ENCODE measurements at places on chromosomes 1 and 21.

DNA sequence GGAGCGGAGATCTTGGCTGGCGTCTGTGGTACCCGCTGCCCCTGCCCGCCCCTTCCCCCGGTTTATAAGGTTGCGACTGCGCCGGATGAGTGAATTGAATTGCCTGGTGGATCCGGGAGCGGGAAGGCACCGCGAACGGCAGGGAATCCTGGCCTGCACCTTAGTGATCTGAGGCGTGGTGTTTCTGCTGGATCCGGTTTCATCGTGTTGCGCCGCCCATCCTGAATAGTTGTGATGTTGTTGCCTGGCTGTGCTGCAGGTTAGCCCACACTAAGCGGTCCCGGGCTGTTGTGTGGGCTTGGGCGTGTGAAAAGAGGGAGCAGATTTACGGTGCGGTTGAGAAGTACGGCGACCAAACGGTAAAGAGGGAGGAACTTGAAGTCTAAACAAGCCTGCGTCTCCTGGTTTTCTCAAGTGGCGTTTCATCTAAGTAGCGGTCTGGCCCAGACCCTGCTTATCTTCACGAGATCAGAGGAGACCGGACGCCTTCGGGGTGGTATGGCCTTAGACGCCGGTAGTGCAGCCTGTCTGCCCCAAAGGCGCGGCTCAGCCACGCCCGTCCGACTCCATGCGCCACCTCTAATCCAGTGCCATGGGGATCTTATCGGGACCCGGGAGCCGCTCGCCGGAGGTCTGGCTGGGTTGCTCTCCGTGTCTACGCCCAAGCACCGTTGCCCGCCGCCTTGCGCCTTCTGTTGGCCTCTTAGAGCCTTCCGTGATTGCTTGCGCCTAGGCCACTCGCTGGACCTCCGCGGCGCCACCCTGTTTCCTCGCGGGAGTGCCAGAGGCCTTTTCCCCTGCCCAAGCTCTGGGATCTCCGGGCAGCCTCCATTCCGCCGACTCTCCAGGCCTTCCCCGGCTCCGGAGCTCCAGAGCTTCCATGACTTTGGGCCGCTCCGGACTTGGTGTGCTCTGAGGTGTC, 87.5 kb upstream of the RHOU start:
- peak; percentile 7 for DNase-seq

DNA sequence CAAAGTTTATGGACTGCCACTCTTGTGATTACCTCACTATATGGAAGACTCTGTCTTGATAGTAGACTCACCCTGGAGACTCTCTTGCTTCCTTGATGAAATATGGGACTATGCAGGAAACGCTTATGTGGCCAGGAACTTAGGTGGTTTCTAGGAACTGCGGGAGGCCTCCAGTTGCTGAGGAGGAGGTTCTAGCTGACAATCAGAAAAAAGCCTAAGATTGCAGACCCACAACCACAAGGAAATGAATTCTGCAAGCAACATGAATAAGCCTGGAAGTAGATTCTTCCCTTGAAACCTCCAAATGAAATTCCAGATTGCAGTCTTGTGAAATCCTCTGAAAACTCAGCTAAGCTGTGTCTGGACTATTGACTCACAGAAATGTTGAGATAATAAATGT, 88.9 kb upstream of the COL11A1 start:
- no peak for DNase-seq

DNA sequence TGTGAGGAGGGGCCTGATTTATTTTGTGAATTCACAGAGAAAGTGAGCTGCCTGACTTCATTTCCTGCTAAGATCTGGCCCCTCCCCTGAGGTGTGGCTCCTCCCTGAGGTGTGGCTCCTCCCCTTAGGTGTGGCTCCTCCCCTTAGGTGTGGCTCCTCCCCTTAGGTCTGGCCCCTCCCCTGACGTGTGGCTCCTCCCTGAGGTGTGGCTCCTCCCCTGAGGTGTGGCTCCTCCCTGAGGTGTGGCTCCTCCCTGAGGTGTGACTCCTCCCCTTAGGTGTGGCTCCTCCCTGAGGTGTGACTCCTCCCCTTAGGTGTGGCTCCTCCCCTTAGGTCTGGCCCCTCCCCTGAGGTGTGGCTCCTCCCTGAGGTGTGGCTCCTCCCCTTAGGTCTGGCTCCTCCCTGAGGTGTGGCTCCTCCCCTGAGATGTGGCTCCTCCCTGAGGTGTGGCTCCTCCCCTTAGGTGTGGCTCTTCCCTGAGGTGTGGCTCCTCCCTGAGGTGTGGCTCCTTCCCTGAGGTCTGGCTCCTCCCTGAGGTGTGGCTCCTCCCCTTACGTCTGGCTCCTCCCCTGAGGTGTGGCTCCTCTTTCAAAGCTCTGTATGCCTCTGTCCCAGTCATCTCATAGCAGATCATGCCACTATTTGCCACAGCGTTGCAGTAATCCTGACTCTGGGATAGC, 26.9 kb upstream of the LRRC3 start:
- DNase-seq: no peak

DNA sequence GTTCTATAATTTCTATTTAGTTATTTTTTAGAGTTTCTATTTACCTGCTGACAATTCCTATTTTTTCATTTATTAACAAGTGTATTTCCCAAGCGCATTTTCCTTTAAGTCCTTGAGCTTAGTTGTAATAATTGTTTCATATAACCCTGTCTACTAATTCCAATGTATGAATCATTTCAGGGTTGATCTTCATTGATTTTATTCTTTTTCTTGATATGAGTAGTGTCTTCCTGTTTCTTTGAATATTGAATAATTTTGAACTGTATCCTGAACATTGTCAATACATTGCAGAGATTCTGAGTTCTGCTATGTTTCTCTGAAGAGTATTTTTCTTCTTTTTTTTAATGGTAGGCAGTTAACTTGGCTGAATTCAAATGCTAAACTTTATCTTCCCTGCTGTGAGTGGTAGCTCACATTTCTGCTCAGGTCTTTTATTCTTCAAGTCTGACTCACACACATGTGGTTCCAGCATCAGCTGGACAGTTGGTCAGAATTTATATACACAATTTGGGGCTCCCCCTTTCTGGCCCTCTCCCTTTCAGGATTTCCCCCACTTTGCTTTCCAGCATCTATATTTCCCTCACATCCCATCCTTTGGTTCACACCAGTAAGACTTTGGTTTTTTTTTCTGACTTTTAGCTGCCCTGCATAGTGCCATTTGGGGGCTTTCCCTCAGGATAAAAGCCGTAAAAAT, 54.4 kb upstream of the WDR26 start:
- DNase-seq: no peak

DNA sequence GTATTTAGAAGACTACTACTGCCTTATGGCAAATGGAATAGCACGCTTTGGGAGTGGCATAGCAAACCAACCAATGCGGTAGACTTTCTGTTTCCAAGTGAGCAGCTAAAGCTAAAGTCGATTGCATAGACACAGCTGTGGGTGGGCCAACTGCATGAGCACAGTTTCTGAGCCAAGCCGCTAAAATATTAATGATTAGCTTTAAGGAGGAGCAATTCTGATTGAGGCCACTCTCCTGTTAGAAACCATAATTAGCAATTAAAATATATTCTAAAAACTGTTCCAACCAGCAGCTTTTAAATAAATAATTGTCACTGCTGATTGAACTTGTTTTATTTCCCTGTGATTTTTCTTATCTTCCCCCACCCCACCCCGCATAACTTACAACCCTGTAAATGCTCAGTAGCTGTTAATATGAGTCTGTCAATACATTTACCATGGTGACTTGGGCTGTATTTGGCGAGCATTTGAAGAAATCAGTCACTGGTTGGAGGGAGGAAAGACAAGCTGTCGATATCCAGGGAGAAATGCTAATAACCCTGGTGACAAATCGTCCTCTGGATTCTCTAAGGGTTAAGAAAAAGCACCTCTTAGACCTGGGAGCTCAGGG, 32.2 kb downstream of the RNF220 start:
- no peak for DNase-seq

GRCh38 chr1:194042736-194043135, 856.3 kb upstream of the B3GALT2 start:
- DNase-seq: no peak

GRCh38 chr1:228149406-228150119, at the start of gene GJC2:
Gene GJC2 (plus strand): TSS chr1:228149930. CDS start chr1:228157759, 7,829 bp downstream.
- DNase-seq: no peak

GRCh38 chr1:117653195-117653594, 47.3 kb downstream of the TENT5C start:
- no peak for DNase-seq

GRCh38 chr21:38660333-38661196, 145.2 kb upstream of the ETS2 start:
- no peak for DNase-seq

DNA sequence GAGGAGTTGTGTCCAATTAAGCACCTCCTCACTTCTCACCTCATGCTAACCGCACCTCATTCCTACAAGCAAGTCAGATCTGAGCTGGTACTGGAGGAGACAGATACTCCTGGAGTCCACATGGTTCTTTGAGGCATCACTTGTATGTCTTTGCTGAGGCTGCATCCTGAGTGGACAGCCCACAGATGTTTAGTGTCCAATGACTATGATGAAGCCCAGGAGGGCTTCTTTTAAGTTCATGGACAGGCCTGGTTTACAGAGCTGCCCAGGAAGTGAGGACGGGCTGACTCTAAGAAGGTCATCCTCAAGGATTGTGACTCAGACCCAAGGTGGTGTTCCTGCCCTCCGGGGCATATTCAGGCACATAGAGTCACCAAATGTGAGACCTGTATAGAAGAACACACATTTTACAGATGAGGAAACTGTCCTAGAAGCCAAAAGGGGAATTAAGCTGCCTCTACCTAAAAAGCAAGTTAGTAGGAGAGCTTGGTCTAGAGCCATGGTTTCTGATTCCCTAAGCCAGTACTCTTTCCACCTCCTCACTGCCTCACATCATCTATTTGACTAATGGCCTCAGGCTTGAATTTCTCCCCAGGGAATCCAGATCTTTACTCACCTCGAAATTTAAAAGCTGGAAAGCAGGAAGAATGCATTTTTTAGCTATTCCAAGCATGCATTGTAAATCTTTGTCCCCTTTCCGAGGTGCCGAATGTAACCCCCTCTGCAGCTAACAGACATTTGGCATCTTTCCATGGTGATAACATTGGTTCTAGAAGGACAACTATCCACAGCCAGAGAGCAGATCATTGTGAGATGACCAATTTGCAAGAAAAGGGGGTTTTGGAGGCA, 228.1 kb downstream of the OMA1 start:
- no peak for DNase-seq

GRCh38 chr1:226373376-226373775, 34.5 kb downstream of the PARP1 start:
- DNase-seq: no peak

DNA sequence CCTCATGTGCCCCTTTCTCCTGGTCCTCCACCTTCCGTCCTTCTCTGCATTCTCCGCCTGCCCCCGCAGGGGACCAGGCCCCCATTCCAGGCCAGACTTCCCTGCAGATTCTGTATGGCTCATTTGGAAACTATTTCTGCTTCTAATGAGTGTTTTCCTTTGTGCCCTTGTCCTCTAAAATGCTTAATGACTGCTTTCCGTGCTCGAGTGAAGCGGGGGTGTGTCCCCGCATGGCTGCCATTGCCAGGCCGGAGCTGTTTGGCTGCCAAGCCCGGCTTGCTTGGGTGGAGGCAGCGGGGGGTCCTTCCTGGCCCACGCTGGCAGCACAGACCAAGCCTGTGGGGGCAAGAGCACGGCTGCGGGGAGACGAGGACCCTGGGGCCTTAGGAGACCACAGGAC, 299.3 kb upstream of the VAMP3 start:
- DNase-seq: no peak

GRCh38 chr1:156692925-156693847, 12.2 kb downstream of the CRABP2 start:
- DNase-seq: no peak

DNA sequence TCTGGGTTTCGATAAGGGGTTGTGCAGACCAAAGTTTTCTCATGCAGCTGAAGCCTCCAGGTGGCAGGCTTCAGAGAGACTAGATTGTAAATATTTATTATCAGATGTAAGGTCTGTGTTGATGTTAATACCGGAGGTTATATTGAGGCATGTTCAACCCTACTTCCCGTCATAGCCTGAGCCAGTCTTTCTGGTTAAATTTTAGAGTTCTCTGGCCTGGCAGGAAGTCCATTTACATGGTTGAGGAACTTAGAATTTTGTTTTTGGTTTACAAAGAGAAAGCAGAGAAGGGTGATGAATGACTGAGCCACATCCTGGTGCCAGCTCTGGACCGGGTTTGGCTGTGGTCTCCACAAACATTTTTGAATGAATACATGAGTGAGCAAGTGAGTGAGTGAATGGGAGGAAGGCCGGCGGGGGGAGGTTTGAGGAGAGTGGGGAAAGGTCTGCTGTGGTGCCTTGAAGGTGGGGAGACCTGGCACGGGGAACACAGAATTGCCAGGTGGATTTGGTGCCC, 218.5 kb downstream of the DISC1 start:
- DNase-seq: no peak

DNA sequence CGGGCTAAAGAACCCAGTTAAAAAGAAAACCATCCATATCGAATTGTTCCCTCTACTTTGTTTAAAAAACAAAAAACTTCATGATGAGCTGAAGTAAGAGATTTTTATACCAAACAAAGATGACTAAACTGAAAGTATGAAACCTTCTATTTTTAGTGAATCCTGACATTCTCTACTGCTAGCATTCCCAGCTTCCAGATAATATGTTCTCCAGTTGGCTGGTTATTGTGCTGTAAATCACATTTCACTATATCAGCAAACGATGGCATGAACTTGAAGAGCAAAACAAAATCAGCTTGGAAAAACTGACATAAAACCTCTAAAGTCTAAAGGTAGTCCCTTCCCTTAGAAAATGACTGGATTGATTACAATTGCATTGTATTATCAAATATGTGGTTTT, 68.1 kb upstream of the APP start:
- DNase-seq: no peak

DNA sequence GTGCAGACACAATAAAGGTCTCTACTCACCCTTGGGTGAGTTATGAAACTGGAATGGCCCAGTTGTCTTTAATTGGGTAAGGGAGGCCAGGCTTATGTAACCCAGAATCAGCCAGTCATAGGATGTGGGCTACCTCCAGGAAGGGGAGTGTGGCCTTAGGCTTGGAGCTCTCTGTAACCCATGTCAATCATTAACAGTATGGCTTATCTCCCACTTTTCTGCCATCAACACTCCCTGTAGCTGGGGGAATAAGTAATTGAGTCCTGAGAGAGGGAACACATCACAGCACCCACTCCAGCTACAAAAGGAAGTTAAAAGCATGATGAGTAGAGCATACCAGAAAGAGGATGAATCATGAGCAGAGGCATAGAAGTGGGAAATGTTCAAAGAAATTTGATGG, 327.0 kb upstream of the DUSP10 start:
- no peak for DNase-seq

- DNase-seq: peak; percentile 87
Measured at GRCh38 chr1:113928941-113929749, at the start of gene HIPK1. Gene HIPK1 (plus strand): TSS chr1:113929324.

- no peak for DNase-seq
Measured at GRCh38 chr21:28272272-28272992, 720.2 kb downstream of the LTN1 start.
